ENCODE measurements at places on chromosomes 12 and 14. TPM values are rescaled to one million over a fixed set of nuclear protein-coding genes. Genes with fewer than 3 reads are reported as not detected.

DNA sequence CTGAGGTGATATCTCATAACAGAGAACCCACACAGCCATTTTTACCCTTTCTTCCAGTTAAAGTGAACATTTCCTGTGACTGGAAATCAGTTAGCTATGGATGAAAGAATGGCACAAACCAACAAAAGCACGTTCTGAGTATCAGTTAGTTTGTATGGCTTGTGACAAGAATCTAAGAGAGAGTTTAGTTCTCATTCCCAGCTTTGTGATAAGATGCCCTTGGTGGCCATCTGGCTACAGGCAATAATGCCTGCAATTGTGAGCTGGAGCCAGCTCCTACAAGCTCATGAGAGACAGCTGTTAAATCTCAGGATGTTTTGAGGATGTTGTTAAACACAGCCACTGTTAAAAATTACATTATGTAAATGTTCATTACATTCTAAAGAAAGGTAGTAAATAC lies 122.0 kb upstream of the FRMD6 start:
- DNase-seq = no peak

DNA sequence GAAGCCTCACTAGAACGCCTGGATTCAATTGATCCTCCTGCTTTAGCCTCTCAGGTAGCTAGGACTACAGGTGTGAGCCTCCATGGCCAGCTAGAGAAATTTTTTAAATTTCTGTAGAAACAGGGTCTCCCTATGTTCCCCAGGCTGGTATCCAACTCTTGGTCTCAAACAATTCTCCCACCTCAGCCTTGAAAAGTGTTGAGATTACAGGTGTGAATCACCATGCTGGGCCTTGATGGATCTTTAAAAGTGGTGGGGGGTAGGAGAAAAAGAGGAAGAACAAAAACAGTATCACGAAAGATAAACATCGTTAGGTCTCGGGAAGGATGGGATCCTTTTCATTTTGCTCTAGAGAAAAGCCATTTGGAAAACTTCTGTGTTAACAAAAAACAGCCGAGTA lies 4.5 kb downstream of the GYS2 start:
- DNase-seq = no peak

DNA sequence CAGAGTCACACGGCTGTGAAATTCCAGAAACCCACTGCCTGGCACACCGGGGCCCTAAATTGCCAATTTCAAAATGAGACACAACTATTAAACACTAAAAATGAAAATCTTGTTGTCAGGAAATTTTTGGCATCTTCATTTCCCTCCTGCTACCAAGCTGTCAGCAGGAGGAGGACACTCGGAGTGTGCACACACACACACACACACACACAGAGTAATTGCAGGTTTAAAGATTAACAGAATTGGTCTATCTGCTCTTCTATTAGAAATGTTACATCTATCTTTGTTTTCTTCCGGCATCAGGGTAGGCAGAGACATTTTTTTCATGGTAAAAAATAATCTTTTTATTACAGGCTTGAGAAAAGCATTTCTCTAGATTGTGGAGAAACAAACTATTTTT lies 314.2 kb downstream of the EGLN3 start:
- no peak for DNase-seq

Gene DLK1
- not detected for total RNA-seq

- no peak for DNase-seq
Observed at GRCh38 chr12:109445191-109445609, 31.9 kb downstream of the KCTD10 start.

DNA sequence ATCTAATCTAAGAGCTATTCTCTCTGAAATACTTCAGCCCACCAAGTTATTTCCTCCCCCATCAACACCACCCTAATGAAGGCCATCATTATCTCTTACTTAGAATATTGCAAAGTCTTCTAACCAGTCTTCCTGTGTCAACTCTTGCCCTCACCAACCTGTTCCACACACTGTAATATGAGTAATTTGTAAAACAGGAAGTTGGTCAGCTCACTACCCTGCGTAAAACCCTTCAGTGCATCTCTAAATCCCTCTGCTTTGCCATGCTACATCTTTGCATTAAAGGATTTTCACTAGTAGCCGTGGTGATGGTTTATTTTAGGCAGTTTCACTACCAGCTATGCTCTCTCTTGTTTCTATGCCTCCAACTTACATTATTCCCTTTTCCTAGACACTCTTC lies 70.0 kb downstream of the KIF21A start:
- DNase-seq = no peak

Gene TOX4
- 71.8 TPM for total RNA-seq

Gene SLC41A2
- total RNA-seq = 90.9 TPM

Gene WIF1
- not detected for total RNA-seq

DNA sequence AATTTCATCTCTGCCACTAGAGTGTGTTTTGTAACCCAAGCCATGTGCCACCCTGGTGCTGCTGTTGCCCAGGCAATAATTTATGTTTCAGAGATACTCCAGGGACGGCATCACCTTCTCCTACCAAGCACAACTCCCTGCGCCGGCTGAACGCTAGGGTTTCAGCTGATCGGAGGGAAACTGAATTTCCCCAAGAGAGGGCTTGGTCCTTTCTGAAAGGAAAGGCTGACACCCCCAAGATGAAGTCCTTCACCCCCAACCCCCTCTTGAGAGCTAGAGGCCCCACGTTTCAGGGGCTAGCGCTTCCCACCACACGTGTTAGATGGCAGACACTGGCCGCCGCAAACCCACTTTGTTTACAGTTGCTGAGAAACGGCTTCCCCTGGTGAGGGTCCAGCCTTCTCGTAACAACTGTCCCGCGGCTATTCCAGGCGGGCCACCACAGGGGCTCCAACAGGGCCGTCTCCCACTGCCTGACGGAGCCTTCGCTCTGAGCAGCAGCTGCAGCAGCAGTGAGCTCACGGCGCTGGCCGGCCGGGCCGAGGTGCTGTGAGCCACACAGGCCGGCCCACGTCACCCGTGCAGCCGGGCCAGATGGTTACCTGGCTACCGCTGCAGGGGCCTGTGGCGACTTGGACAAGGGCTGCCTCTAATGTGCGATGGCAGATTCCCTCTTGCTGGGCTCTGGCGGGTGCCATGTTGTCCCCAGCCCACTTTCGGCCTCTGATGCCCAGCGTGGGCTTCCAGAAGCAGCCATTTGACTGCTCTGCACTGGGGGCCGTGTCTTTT lies 66.4 kb downstream of the TESC start:
- no peak for DNase-seq

Gene SMCO2
- total RNA-seq = 0.21 TPM

DNA sequence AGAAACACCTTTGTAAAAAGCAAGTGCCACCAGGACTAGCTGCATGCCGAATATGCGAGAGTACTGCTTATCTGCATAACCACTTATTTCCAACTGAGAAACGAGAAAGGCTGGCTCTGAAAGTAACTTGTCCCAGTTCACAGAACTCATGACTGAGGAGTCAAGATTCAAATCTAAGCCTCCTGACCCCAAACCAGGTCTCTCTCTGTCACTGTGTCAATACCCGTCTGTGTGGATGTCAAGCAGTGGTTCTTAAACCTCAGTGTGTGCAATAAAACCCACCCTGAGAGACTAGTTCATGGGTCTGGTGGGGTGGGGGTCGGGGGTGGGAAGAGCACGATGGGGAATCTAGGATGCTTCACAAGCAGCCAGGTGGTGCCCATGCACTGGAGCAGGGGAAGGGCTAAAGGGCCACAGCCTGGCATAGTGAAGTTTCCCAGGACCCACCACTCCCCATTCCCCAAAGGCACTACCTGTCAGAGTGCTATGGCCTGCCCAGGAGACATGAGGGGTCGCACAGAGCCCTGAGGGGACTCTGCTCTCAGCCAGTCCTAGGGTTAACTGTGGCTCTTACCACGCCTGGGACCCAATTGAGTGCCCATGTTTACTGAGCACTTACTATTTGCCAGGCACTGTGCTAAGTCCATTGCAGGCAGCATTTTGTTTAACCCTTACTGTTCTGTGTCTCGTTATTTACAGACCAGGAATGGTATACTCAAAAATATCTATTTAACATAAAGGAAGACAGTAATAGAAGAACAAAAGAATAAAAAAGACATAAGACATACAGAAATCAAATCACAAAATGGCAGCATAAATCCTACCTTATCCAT lies 33.4 kb upstream of the PNMA1 start:
- no peak for DNase-seq

DNA sequence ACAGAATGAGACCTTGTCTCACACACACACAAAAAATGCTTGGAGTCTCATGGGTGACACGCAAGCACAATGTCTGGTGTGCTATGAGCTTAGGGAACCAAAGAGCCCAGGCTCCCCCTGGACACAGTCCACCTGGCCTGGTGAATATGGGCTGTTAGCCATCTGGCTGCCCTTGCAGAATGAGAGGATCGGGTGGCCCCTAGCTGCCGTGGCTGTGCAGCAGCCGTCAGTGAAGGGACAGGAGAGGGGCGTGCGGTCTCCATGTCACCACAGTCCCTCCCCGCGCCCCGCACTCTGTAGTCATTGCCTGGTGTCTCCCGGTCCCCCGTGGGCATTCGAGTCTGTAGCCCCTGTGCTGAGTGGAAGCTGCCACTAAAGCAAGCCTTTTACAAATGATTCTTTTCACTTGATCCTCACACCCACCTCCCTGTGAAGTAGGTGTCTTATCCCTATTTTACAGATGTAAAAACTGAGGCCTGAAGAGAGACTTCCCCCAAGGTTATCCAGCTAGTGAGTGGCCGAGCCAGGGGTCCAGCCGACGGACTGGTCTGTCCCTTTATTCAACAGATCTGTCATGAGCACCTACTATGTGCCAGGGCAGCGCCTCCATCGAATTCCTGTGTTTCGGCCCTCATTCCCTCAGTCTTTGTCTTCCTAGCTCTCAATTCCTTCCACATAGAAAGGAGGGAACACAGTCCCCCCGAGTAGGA lies 18.8 kb downstream of the MVK start:
- no peak for DNase-seq

- no peak for DNase-seq
Observed at GRCh38 chr14:80504781-80505180, 293.5 kb upstream of the DIO2 start.

Data from colonic mucosa (tissue), 4 donors.